ENCODE measurements at places on chromosomes 5 and 9.

DNA sequence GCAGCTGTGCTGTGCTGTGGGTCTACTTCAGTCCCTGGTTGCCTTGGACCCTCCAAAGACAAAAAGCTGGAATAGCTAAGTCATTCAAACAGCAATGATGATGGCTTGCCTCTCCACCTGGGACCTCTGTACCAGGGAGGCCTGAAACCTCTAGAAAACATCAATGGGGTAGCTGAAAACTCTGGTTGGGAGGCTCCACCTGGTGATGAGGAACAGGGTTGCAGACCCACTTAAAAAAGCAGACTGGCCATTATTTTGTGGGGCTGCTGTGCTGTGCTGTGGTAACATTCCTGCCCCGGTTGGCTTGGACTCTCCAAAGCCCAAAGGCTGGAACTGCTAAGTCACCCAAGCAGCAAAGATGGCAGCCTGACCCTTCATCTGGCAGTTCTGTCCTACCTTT is 839.3 kb upstream of the ARRDC3 start:
- DNase-seq = no peak

DNA sequence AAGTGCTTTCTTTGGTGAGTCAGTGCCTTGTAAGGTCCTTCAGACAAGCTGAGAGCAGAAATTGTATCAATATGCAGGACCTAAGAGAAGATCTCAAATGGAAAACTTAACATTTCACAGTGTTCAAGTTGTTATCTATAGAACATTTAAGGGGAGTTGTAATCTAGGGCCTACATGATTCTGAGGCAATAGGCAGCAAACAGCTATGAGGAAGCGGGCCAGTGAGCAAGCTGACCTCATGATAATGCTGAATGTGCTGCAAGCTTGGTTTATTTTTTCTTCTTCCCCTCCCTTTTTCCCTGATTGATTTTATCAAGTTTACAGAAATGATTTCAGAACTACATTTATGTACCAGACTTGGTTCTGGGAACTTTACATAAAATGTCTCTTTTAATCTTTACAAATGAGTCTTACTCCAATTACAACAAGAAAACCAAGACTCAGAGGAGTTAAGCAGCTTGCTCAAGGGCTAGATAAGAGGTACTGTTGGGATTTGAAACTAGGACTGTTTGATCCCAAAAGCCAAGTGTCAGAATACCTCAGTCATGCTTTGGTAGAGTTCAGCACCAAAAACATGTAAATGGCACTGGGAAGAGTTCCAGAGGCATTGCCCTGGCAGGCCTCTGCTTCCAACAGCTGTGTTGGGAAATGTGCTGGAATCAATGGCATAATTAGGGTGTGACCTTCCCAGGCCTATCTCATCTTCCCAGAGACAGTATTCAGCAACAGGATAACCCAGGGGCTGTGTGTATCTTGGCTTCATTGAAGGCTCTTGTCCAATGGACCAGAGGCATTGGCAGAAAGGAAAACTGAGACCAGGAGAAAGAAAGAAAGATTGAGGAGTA is 130.1 kb downstream of the LRRC70 start:
- no peak for DNase-seq

- DNase-seq = no peak
These were observed 326.3 kb downstream of the SLCO4C1 start for GRCh38 chr5:101969742-101970141.

GRCh38 chr5:175576096-175576495 is 81.8 kb upstream of the HRH2 start:
- DNase-seq = no peak

GRCh38 chr9:4792054-4792571 is 631 bp upstream of the RCL1 start:
- DNase-seq = no peak

DNA sequence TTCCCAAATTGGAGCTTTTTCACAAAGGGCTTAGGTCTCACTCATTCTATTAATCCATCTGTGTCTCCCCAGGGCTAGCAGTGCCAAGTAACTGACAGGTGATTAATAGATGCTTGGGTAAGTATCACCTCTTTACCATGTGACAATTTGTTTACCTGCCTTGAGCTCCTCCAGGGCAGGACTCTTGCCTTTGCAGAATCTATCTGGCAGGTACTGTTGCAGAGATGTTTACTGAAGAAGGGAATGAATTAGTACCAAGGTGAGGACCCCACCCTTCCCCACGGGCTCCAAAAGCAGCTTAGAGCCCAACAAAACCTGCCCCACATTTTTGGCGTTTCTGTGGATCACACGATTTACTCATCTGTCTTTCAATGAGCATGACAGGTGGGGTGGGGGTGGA is 698 bp upstream of the TGFBI start:
- DNase-seq = no peak

All from K562 (cell line).